ENCODE measurements at places on chromosomes 3 and 15.

DNA sequence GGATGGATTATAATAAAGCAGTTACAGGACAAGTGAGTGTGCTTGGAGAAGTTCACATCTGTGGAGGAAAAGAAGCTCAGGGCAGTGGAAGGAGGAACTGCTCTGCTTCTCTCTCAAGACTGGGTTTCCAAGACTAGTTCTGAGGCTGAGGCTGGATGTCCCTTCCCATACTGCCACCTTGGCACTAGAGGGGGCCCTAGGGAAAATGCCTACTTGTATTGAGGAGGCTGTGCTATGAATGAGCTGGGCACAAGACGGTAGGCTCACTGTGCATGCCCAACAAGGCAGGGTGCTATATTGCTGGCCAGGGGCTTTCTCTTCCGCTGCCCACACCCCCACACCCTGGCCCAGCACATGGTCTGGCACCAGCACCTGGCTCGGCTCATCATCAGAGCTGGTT lies 65.2 kb downstream of the SLCO2A1 start:
- DNase-seq = peak; percentile 4

DNA sequence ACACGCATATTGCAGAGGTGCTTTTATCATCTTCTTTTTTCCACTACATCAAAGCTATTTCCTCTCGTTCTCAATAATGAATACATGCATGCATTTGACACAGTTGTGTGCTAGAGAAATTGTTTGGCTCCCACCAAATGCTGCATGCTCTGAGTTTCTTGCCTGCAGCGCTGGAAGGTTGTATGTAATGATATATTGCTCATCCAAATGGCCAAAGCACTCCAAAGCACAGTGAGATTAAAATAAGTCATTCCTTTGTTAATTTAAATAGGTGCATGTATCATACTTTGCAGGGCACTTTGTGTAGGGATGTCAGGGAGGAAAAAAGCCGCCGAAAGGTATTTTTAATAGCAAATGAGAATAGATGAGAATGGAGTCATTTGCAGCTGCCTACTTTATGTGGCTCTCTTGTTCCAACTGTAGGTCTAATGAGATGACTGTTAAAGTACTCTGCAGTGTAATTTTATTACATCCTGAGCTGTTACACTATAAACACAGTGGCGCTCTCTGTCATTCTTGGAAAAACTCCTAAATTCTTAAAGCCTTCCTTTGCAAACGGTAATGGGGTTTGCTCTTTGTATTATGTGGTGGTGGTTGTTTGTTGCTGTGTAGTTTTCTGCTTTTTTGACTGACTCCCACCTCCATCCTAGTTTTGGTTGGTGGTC lies 56.9 kb upstream of the SKOR1 start:
- no peak for DNase-seq

DNA sequence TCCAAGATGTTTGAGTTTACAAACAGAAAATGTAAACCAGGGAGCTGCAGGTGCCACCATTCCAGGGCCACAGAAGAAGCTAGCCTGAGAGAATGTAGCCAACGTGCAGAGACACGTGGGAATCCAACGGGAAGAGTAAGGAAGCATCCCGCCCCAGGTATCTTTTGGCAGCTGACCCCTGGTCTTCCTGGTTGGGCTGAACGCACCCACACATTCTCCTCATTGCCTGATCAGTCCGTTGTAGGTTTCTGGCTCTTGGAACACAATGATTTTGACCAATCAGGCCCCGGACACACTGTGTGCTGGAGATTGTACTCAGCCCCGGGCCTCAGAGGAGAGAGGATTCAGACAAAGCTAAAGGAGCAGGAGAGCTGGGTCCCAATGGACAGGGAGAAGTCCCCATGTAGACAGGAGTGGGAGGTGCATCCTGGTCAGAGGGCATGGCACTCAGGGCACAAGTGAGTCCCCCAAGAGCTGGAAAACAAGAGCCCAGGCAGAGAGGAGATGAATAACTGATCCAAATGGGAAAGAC lies 102.3 kb downstream of the TPRA1 start:
- no peak for DNase-seq

DNA sequence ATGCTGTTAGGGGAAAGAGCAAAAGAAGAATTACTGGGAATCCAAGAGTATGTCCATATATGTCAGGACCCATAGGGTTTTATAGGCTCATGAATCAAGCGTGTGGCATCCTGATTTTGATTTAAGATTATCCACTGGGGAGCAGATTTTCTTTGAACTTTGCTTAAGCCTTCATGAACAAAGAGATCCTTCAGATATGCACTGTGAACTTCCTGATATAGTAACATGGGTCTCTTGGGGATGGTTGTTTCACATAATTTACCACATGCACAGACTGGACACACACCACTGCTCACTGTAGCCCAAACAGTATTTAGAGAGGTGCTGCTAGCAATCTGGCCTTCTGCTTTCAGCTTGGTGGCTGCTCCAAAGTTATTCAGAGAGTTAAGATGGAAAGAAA lies 200.9 kb upstream of the ZPLD1 start:
- no peak for DNase-seq

- no peak for DNase-seq
Measured at GRCh38 chr3:113232342-113232741, 21.0 kb downstream of the BOC start.

GRCh38 chr3:26029321-26029720 lies 239.4 kb downstream of the OXSM start:
- no peak for DNase-seq

GRCh38 chr15:75916978-75917377 lies 13.3 kb downstream of the FBXO22 start:
- no peak for DNase-seq

GRCh38 chr3:40753951-40754350 lies 229.2 kb downstream of the ZNF621 start:
- DNase-seq = peak; percentile 87

DNA sequence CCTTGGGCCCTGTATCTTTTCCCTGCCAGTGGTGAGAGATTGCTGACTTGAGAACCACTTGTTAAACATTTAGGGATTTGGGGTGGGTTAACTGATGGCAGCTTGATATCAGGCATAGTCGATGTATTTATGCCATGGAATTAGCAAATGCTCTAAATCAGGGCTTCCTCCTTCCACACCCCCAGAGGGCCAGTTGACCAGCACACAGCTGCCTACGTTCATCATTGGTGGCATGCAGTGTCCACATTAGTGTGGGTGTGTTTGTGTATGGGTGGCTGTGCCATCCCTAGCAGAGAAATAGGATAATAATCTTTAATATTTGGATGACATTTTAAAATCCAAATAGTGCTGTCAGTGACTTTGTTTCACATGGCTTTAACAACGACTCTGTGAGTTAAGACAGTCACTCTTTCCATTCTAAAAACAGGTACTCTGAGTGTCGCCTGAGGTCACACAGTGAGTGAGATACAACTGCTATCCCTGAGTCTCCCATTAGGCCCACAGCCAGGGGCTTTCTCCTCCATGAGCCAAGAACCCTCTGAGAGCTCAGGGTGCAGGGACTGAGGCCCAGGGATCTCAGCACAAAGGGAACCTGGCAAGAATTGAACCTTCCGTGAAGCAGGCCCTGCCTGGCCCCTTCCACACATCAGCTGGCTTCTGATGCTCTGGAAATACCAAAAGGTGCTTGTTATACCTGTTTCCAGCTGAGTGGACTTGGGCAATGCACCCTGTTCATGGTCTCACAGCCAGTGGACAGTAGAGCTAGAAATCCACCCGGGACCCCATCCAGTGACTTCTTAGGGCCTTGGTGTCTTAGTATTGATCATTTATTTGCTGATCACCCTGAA lies 4.3 kb upstream of the LTF start:
- DNase-seq = no peak

DNA sequence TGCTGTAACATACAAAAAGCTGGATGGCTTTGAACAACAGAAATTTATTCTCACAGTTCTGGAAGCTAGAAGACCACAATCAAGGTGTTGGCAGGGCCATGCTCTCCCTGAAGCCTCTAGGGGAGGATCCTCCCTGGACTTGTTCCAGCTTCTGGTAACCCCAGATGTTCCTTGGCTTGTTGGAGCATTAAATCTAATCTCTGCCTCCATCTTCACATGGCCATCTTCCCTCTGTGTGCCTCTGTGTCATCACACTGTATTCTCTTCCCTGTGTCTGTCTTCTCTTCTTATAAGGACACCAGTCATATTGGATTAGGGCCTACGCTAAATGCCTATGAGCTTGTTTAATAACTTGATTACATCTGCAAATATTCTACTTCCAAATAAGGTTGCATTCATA lies 109.5 kb downstream of the STAG1 start:
- DNase-seq = peak; percentile 63

- no peak for DNase-seq
Measured at GRCh38 chr3:185330644-185331043, 32.3 kb upstream of the MAP3K13 start.

DNA sequence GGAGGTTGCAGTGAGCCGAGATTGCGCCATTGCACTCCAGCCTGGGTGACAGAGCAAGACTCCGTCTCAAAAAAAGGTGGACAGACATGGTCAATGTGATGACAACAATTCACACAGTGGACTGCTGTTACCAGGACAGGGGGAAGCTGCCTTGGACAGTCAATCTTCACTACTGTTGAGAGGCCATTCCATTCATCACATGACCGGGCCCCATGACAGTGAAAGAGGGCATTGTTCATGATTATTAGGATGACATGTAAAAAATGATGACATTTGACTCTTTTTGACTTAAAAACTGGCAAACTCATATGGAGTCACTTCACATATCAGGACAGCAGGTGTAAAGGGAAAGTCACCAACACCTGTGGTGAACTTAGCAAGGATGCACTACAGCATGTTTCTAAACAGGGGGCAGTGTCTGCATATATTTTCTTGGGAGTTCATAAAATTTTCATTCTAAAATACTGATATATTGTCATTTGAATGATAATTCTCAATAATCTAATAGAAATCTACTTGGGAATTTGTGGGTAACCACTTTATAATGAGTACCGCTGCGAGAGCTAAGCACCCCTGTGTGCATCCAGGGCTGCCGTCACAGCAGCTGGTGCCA lies 34.2 kb upstream of the LDHAL6B start:
- no peak for DNase-seq

- DNase-seq = no peak
Measured at GRCh38 chr15:36970522-36970921, 129.8 kb downstream of the MEIS2 start.

GRCh38 chr3:176787506-176787905 lies 409.8 kb downstream of the TBL1XR1 start:
- DNase-seq = peak; percentile 35

DNA sequence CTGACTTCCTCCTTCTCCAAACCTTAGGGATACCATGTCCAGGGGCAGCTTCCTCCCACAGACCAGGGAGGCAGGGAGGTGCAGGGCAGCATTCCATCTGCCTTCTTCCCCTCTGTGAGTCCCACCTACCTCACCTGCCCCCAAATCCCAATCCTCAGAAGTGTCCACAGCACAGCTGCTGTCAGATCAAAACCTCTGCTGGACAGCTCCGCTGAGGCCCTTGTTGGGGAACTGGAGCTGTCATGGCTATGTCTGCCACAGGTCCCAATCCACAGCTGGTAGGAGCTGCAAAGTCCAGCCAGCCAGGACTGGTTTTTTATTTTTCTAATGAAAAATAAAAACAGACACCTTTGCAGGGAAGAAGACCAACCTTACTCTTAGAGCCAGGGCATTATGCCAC lies 40.7 kb upstream of the TBC1D21 start:
- no peak for DNase-seq

- DNase-seq = no peak
Measured at GRCh38 chr3:144308396-144308795, 336.8 kb downstream of the DIPK2A start.

DNA sequence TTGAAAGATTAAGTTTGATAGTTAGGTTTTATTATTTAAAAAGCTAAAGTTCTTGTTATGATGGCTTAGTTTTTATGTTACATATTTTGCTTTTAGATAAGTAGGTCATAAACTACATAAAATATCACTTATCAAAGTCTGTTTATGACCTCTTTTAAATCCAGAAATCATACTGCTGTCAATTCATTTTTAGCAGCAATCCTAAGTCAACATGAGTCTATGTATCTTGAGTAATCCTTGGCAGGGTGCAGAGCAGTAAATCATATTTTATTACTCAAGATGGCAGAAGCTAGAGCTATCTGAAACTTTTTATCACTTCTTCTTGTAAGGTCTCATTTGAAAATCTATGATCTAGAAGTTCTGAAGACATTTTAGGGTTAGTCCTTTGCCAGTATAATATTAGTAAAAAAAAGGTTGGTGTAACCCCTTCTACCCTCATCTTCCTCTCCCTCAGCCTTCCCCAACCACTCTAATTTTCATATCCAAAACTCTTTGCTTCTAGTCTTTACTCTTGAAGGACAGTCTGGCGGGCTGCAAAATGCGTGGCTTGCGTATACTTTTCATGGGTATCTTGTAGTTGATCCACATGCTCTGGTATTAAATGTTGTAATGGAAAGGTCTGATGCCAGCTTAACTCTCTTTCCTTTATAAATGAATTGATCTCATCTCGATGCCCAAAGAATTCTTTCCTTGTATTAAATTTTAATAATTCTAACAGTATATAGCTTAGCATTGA lies 134.0 kb upstream of the THRB start:
- DNase-seq = no peak

DNA sequence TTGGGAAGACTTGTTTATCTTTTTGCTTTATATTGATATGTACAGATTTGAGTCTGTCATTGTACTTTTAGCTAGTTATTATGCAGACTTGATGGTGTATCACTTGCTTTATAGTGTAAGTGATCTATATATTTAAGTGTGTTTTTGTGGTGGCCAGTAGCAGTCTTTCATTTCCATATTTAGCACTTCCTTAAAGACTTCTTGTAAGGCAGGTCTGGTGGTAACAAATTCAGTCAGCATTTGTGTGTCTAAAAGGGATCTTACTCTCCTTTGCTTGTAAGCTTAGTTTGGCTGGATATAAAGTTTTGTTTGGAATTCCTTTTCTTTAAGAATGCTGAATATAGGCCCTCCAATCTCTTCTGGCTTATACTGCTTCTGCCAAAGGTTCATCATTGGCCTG lies 322.5 kb upstream of the EPHA6 start:
- no peak for DNase-seq

DNA sequence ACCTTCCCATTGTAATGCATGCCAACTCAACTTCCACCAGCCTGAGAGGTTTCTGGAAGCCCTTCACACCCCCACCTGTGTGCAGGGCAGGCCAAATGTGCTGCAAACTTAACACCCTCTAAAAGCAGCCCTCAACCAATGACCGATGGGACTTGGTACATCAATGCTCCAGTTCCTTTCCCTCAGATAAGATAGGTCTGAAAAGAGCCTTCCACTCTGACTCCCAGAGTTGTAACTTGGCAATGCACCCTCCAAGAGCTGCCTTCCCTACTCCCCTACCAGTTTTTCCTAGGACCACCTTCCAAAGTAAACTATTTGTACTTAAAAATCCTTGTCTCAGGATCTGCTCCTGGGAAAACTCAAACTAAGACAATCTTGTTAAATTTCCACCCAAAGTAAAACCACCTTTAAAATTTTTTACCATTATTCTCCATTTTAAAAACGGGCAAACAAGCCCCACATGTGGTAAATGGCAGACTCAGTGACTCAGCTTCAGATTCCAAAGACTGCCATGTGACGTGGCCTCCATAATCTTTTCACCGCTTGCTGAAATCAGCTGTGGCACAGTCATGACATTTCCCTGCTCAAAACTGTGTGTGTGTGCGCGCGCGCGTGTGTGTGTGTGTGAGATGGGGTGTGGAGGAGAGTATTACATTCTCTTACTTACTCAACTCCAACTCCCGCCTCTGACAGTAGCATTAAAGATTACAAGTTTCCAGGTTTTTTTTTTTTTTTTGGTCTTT lies 17.2 kb downstream of the RASGRP1 start:
- DNase-seq = no peak

- no peak for DNase-seq
Measured at GRCh38 chr3:56989977-56990640, 70.4 kb upstream of the SPATA12 start.

- peak; percentile 43 for DNase-seq
Measured at GRCh38 chr15:84982301-84982920, 755 bp downstream of the PDE8A start.

- DNase-seq = peak; percentile 35
Measured at GRCh38 chr3:143040261-143040879, 39.0 kb downstream of the U2SURP start.
